ENCODE measurements at places on chromosomes 16 and 17.

GRCh38 chr17:3887394-3887793 lies 5.5 kb downstream of the CAMKK1 start:
- no peak for DNase-seq

DNA sequence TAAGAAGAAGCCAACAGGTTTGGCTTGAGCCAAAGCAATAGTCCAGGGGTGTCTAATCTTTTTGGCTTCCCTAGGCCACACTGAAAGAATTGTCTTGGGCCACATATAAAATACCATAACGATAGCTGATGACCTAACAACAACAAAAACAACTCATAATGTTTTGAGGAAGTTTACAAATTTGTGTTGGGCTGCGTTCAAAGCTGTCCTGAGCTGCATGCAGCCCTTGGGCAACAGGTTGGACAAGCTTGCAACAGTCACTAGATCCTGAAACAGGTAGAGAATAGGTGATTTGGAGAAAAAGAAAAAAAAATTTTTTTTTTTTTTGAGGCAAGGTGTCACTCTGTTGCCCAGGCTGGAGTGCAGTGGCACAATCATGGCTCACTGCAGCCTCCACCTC lies 4.5 kb downstream of the CRYBA1 start:
- DNase-seq = no peak

- DNase-seq = no peak
Measured at GRCh38 chr17:8542599-8543502, 87.7 kb downstream of the MYH10 start.

DNA sequence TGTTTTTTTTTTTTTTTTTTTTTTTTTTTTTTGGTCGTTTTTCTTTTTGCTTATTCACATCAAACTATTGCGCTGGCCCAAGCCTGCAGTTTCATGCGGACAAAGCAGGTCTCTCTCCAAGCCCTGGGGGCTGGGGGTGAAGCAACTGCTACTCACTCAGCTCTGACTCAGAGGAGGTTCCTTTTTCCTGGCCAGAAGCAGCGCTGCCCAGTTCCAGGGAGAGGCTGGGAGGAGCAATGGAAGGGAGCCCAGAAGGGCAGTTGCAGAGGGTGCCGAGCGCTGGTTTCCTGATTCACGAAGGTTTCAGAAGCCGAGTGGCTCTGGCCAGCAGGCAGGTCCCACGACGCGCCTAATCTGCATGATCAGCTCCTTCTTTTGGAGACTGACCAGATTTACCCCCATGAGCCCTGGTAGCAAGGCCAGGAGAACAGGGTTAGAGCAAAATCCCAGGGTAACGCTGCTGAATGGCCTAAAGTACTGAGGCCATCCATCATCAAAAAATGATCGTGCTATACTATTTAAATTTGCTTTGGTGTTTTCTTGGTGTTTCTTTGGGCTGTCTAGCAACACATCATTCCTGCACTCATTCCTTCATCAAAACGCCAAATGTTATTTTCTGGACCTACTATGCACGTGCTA lies 144.7 kb upstream of the SOX9 start:
- DNase-seq = peak; percentile 58

- DNase-seq = no peak
Measured at GRCh38 chr16:50519001-50519400, 29.2 kb upstream of the NKD1 start.
